ENCODE measurements at places on chromosomes 3 and 15. TPM values are rescaled to one million over a fixed set of nuclear protein-coding genes. Genes with fewer than 3 reads are reported as not detected.

GRCh38 chr15:58551764-58552504, 120.1 kb downstream of the LIPC start:
- peak; percentile 46 for ATAC-seq

DNA sequence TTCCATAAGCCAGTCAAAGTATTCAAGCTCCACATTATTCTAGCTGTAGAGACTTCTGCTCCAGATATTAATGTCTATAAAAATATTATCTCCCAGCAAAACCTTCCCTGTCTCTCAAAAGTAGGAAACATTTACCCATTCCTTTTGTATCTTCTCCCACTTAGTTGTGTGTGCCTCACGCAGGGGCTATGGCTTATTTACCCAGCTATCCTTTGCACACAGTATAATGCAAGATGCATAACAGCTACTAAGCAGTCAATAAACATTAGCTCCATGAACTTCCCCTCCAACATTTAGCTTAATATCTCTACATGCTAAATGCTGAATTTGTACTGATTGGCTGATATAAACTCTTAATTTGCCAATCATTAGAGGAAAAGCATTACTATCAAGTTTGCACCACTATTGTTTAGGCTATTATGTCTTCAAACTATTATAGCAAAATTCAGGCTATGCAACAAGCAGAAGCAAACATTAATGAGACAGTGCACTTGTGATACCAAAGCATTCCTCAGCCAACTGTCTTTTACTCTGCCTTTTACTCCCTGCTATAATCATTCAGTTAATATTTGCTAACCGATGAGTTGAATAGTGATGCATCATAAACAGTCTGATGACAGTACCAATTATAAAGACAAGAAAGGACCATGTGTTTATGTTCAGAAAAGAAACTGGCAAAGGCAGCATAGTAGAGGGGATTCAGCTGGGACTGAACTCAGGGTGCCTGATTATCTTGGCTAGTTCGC, 81.2 kb downstream of the PLCH1 start:
- peak; percentile 11 for ATAC-seq

GRCh38 chr15:80800067-80800466, 20.9 kb downstream of the CEMIP start:
- ATAC-seq: no peak

- ATAC-seq: no peak
Measured at GRCh38 chr3:10941972-10942371, 50.6 kb upstream of the SLC6A1 start.

GRCh38 chr15:100873029-100873677, 6.5 kb upstream of the ALDH1A3 start:
- no peak for ATAC-seq

GRCh38 chr15:72195101-72195511, 2.5 kb downstream of the GRAMD2A start:
- no peak for ATAC-seq

DNA sequence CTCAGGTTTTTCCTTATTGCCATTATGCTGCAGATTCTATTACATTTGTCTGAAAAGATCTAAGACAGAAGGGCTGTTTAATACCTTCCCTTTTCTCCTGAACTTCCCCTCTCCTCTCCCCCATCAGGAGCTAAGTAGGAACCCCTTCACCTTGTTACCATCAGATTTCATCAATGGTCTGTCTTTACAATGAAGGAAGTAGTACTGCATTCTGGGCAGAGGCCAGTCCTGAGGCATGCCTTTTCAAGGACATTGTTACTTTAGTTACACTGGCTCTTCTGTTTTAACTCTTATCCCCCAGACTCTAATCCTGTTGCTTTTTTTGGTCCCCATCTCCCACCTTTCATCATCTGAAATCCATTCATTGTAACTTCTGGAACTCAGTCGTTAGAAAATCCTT, 8.1 kb downstream of the CTNNB1 start:
- no peak for ATAC-seq

DNA sequence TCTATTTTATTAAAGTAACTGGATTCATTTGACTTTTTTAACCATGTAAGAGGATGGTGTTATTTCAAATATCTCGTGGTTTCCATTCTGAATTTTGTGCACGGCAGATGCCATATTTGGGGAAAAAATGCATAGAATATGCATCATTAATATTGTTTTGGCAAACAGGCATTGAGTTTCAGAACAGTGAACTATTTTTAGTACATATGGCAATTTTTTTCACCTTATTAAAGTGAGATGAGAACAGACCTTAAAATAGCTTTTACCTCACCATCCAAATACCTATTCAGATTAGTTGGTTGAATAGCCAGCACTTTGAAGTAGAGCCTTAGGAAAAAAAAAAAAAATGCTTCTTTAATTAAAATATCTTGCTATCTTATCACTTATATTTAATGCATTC, 117.3 kb upstream of the FLNB start:
- ATAC-seq: no peak

DNA sequence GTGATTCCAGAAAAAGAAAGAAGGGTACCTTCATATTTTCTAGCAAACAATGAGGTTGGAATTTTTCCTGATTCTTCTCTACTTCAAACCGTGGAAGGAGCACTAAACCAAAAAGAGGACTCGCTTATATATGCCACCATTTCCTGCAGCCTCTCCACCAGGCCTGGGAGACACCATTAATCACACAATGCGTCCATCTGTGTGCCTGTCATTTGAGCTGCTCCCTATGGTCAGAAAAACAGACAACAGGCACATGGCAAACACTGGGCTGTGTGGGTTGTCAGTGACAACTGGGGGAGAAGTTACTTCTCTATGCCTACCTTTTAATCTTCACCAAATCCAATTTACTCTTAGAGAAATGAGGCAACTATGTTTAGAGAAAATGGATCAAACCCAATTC, 71.9 kb downstream of the NR2F2 start:
- ATAC-seq: no peak

DNA sequence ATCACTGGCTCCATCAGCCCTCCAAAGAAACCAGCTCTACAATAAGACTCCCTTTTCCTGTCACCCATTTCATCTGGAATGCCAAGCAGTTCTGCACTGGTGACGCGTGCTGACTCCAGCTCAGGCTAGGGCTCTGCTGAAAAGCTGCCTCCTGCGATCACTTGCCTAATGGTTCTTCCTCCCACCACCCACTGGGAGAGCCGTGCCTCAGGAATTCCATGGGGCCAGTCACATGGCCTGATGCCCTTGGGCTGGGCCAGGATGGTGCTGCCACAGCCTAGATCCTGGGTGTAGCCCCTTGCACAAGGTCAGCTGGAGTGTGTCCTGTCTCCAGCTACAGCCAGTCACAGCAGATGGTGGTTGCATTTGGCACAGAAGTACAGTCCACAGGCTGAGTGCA, 98.9 kb downstream of the DNAJB8 start:
- ATAC-seq: peak; percentile 78

- ATAC-seq: peak; percentile 73
Measured at GRCh38 chr3:194312743-194313281, 38.3 kb downstream of the CPN2 start.

GRCh38 chr3:140019946-140020345, 85.0 kb downstream of the CLSTN2 start:
- ATAC-seq: no peak

DNA sequence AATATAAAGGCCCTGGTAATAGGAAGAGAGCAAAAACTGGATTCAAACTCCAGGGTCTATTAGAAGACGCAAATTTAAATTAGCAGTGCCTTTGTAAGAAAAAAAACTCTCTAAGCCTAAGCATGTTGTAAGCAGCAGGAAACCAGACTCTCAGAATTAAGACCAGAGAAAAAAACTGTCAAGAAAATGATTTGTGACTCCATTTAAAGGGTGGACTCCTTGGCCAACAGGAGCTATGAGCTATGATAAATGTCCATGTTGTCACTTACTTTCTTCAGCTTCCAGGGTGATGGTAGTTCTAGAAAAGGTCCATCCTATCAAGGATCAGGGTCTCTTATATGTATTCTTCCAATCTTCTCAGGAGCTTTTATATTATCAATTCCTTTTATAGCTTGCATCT, 34.9 kb upstream of the CCDC50 start:
- ATAC-seq: no peak

GRCh38 chr3:134933997-134934396, 138.9 kb downstream of the EPHB1 start:
- ATAC-seq: no peak

- no peak for ATAC-seq
Measured at GRCh38 chr15:101250341-101250831, 1.5 kb downstream of the CHSY1 start.

DNA sequence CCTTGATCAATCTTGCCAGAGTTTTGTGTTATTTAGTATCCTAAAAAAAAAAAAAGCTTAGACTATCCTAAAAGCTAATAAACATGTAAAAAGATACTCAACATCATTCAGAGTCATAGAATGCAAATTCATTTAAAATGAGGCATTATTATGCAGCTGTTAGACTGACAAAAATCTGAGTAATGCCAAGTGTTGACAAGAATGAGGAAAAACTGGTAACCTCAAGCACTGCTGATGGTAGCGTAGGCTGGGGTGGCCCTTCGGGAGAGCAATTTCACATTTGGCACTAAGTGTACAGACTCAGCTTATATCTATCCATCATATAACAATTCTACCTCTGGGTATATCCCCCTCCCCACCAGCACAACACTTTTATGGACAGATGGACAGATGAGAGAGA, 280.4 kb downstream of the RAP2B start:
- peak; percentile 97 for ATAC-seq

- peak; percentile 92 for ATAC-seq
Measured at GRCh38 chr3:160210799-160211221, 14.4 kb upstream of the C3orf80 start.

- ATAC-seq: no peak
Measured at GRCh38 chr15:48300038-48300437, 31.2 kb upstream of the DUT start.

DNA sequence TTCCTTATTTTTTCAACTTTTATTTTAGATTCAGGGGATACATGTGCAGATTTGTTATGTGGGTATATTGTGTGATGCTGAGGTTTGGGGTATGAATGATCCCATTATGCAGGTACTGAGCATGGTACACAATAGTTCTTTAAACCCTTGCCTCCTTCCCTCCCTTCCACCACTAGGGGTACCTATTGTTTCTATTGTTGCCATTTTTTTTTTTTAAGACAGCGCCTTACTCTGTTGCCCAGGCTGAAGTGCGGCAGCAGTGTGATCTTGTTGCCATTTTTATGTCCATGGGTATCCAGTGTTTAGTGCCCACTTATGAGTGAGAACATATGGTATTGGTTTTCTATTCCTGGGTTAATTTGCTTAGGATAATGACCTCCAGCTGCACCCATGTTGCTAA, 117.3 kb upstream of the FAM3D start:
- ATAC-seq: no peak

DNA sequence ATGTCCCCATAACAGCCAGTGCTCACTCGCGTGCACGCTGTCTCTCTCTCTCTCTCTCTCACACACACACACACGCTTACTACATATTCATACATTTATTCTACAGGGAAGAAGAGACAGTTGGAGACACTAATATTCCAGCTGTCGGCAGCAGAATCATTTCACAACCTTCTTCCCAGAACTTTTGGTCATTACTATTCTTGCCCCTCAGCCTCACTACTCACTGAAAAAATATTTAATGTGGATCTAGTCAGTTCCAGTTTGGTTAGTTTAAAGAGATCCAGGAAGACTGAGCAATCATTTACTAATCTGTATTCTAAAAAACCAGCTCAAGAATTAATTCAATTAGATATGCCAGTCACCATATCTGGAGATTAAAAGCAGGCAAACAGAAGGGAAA, 394.9 kb downstream of the PTPRG start:
- peak; percentile 83 for ATAC-seq

Gene PARP16
- 6.6 TPM for total RNA-seq

Gene VGLL3
- total RNA-seq: 0.32 TPM

Gene CCDC66
- 40.1 TPM for total RNA-seq

Gene CHRM5
- total RNA-seq: 0.23 TPM

Gene FBXW12
- total RNA-seq: 0.96 TPM

Gene SLC12A1
- 0.44 TPM for total RNA-seq

Gene SMAD3
- 35.2 TPM for total RNA-seq

Gene GBE1
- total RNA-seq: 17.9 TPM

Gene FES
- total RNA-seq: 1.9 TPM

Data from motor neuron (in vitro differentiated cells).